Temporal lobe (tissue), 4 donors: ENCODE measurements at places on chromosomes 6 and 20. TPM values are rescaled to one million over a fixed set of nuclear protein-coding genes. Genes with fewer than 3 reads are reported as not detected.

Gene CTCFL
- total RNA-seq, result not detected

Gene ETV7
- not detected for total RNA-seq

Gene PRR18
- 0.25 TPM for total RNA-seq

Gene LRFN2
- total RNA-seq, result 17.9 TPM

Gene ATP9A
- total RNA-seq, result 242 TPM

Gene IL17F
- total RNA-seq, result 0.25 TPM

Gene ANKEF1
- total RNA-seq, result 2.5 TPM

Gene KCNS1
- 1.7 TPM for total RNA-seq

Gene MLN
- not detected for total RNA-seq

Gene THBD
- total RNA-seq, result 1.7 TPM

Gene PARD6B
- 7.1 TPM for total RNA-seq

Gene SLC22A16
- total RNA-seq, result 0.49 TPM

Gene TBC1D32
- total RNA-seq, result 32.2 TPM

Gene EYA2
- 1.5 TPM for total RNA-seq

Gene C6orf118
- 6.4 TPM for total RNA-seq

Gene DCDC2
- total RNA-seq, result 1.7 TPM

Gene SRC
- 28.3 TPM for total RNA-seq

Gene PDYN
- total RNA-seq, result 4.9 TPM

Gene CLIC5
- total RNA-seq, result 2.5 TPM

Gene RSPO4
- not detected for total RNA-seq
